ENCODE measurements at places on chromosomes 3 and 15. TPM values are rescaled to one million over a fixed set of nuclear protein-coding genes. Genes with fewer than 3 reads are reported as not detected.

GRCh38 chr3:18919158-18919557, 229.2 kb upstream of the KCNH8 start:
- DNase-seq = no peak

- peak; percentile 34 for DNase-seq
Measured at GRCh38 chr3:169323578-169324451, 339.7 kb downstream of the MECOM start.

DNA sequence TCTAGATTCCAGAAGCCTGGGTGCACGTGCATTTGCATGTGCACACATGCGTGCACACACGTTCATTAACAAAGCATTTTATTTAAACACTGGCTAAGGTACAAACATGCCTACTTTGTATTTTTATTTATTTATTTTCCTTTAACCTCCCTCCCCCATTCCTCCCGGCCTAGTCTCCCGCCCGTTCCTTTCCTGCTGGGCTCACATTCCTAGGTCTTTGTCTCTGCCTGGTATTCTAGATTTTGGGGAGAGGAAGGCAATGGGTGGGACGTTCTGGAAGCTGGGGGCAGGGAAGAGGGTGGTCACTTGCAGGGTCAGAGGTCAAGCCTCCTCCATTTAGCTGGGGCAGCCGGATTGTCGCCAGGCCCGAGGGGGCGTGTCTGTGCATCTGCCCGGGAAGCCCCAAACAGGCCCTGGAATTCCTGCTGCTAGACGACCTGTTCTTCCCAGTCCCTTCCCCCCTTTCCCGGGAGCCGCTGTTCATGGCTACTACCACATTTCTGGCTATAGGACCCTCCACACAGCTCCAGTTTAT, 51.8 kb downstream of the TRIM71 start:
- no peak for DNase-seq

DNA sequence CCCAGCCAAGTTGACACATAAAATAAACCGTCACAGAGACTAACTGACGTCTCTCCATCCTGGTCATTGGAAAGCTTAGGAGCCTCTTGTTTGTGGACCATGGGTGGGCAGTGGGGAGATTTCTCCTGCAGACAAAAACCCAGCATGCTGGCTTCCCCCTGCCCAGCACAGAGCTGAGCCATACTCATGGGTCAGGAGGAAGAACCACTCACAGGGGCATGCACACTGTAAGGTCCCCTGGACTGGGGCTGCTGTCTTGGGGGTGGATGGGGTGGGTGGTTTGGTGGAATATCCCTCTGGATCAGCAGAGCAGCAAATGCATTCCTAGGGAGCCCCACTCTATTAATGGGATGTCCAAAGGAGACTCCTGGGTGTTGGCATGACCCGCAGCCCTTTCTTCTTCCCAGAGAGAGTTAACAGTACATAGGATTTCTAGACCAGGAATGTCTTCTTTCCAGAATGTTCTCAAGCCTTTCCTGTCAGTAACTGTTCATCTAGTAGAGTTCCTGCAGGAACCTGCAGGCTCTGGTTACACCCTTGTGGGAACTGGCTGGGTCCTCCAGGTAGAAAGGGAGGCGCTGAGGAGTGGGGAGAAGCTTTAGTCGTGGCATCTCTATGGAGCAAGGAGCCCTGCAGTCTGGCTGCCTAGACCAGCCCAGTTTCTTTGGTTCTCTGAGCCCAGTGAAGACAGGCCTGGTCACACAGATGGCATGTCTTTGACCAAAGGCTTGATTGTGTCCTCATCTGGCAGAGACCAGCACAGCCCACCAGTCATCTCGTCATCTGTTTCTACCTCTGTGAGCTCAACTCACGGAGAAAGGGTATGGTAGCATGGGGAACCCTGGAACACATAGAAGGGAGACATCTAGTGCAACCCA, 73.4 kb upstream of the PRR23C start:
- no peak for DNase-seq

DNA sequence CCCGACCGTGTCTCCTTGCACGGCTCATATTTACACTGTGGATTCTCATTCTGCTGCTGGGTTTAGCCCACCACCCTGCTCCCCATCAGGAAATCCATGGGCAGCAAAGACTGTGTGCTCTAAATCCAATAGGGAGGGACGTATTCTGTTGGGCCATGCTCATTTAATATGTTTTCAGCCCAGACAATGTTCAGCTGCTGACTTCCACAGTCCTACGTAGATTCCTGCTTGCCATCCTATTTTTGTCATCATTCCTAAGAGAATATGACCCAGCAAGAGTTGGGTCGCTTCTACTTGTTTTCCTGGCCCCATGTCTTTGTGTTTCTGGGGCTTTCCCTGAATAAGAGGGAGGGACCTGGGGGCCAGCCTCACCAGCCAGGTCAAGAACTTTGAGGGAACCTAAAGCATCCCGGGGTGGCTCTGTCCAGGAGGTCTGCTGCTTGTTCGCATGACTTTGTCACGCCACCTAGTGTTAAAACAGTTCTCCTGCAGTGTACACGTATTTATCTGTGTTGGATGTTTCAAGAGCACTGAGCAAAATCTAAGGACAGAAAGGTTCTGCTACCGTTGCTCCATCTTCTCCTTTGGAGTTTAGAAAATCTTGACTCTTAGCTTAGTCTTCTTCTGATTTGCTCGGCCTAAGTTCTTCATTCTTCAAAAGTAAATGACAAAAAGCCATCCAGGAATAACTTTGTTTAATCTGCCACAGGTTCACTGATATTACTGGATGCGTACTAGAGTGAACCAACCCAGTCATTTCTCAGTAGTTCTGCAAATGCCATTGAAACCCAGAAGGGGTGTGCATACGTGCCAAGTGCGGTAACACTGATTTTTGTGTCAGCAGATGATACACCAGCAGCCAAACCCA, 79.8 kb upstream of the NR2E3 start:
- peak; percentile 50 for DNase-seq

DNA sequence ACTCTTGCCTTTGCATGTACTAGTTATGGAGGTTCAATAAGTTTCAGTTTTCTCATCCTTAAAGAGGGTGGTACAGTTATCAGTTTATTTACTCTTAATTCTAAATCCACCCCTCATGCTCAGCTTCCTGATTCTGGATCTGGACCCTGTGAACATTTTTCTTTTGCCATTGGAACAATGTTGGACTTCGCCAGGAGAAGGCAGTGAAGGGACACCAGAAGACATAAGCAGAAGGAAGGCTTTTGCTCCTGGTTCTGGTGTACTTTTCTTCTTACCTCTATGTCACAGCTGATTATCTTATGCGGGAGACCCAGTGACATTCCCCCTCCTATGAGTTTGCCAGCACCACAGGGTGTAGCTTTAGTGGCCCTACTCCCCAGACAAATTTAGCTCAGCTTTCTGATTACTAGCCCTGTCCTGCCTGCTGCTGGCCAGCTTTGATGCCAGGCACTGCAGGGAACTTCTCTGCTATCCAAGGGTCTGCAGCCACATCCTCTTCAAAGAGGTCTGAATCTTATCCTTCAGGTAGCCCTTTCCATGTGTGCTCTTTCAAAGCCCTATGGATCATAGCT, 466.3 kb upstream of the EPHA3 start:
- no peak for DNase-seq

GRCh38 chr3:158713094-158713499, 19.2 kb downstream of the RARRES1 start:
- peak; percentile 78 for DNase-seq

- DNase-seq = no peak
Measured at GRCh38 chr3:66729687-66730393, 229.0 kb upstream of the LRIG1 start.

DNA sequence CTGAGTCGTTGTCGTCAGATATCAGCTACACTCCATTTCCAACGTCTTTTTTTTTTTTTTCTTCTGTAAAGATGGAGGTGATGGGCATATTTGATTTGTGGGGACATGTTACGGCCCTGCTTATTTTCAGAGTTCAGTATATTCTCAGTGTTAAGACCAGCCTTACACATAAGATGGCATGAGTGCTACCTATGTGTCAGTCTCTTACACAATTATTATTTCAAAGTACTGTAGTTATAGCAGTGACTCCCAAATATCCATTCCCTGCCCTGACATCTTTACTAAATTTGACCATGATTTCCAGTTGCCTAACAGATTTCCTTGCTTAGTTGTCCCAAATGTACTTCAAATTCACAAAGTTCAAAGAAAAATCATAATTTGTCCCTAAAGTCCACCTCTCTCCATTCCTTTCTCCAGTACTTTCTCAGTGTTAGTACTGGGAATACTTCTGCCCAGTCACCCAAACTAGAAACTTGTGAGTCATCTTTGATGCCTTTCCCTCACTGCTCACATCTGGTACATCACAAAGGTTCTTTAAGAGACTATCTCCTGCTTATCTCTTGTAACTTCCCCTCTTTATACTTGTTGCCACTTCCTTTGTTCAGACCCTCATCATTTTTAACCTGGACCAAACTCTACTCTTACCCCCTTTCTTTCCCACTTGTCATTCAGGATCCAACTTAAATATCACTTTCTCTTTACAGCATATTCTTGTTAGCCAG, 67.0 kb downstream of the ZNF609 start:
- DNase-seq = no peak

GRCh38 chr15:62454567-62455172, 289.6 kb upstream of the C2CD4B start:
- no peak for DNase-seq

- no peak for DNase-seq
Measured at GRCh38 chr3:115937054-115937453, 313.7 kb downstream of the GAP43 start.

- no peak for DNase-seq
Measured at GRCh38 chr3:152399374-152399773, 130.6 kb downstream of the MBNL1 start.

- no peak for DNase-seq
Measured at GRCh38 chr3:24648063-24648462, 153.4 kb upstream of the THRB start.

- no peak for DNase-seq
Measured at GRCh38 chr3:64361962-64362735, 136.9 kb upstream of the PRICKLE2 start.

GRCh38 chr3:157237886-157238285, 77.9 kb upstream of the CCNL1 start:
- DNase-seq = no peak

GRCh38 chr15:62874959-62875625, 167.5 kb upstream of the TPM1 start:
- no peak for DNase-seq

- DNase-seq = no peak
Measured at GRCh38 chr15:94749811-94750617, 518.7 kb downstream of the MCTP2 start.

DNA sequence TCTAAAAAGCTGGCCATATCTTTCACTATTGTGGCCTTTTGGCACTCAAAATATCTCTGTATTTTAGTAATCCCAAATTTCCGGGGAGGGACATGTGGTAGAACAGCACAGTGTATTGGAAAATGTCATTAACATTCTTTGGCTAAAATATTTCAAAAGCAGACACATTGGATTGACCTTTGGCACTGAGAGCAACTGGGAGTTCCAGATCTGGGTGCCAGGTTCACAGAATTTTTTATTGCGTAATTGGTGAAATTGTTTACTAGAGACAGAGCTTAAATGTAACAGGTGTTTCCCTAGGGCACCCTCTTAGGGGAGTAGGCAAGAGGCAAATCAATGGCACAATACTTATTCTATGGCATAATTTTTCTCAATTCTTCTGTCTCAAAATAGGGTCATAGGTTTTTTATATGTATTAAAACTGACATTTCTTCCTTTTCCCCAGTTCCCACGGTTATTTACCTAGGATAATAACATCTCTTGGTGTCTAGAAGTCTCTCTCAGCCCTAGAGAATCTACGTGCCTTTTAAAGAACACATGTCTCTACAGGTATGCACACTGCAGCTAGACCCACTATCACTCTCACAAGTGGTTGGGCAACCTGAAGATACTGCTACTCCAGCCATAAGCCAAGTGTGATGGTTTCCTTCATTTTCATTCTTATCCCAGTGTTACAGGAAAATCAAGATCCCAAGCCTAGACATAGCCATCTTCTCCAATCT, 10.6 kb downstream of the RBMS3 start:
- DNase-seq = no peak

DNA sequence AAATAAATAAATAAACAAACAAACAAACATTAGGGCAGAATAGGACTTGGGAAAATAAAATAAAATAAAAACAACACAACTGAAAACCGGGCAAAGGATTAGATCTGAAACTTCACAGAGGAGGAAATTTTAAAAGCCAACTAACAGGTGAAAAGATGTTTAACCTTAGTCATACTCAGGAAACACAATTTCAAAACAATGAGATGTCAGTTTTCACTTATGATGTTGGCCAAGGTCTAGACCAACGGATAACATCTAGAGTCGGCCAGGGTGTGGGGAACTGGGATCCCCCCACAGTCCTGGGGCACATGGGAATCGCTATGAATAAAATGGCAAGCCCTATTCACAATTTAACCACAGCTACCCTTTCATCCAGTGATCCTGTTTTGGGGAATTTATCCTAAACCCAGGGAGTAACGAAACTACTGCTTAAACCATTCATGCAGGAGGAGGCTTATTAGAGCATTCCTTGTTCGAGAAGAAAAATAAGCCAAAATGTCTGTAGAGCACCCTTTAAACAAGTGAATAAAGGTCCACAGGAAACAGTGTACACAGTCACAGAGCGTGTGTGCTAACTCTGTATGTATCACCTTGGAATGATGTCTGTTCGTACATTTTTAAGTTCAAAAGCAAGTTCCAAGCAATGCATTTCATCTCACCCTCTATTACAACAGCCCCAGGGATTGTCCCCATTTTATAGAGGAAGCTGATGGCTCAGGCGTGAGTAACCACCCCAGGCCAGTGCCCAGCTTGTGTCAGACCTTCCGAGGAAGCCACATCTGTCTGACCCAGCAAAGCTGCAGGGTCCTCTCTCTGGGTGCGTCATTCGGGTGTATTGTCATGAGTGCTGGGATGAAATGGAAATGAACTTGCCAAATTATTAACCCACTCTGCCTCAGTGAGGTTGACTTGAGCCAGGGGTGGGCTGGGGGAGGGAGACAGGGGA, 6.3 kb upstream of the ANPEP start:
- no peak for DNase-seq

DNA sequence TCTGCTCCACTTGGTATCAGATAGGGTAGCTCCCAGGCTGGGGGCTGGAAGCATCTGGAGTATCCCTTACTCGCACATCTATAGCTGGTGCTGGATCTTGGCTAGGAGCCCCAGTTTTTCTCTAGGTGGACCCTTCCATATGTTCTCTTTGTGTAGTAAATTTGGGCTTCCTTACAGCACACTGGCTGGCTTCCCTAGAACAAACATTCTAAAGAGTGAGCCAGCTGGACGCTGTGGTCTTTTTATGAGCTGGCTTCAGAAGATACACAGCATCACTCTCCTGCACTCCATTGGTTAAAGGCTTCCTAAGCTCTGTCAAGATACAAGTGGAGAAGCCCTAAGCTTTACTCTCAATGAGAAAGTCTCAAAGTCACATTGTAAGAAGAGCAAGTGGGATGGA, 322.1 kb downstream of the WDR72 start:
- DNase-seq = no peak

Gene ZKSCAN7
- 2.8 TPM for total RNA-seq

Gene SPATA12
- not detected for total RNA-seq

Gene CCDC33
- total RNA-seq = not detected

Gene ITIH1
- total RNA-seq = not detected

Gene RTP1
- not detected for total RNA-seq

Gene MEIS2
- total RNA-seq = 21.1 TPM

Gene OCA2
- total RNA-seq = 0.09 TPM

Gene FES
- 29.2 TPM for total RNA-seq

Gene CLDN18
- 13.2 TPM for total RNA-seq

Gene AGTR1
- 5.3 TPM for total RNA-seq

Gene A4GNT
- total RNA-seq = not detected

Gene DGKG
- 13.3 TPM for total RNA-seq

Gene C2CD4A
- total RNA-seq = not detected

Gene ZBBX
- not detected for total RNA-seq

Gene MYEF2
- 13.4 TPM for total RNA-seq

Gene BRK1
- 95.0 TPM for total RNA-seq

Data from left cardiac atrium (tissue), 4 donors.